ENCODE measurements at places on chromosomes 1 and 21.
A peak's percentile ranks its signal among the peaks of the same experiment; 100 is the strongest.

DNA sequence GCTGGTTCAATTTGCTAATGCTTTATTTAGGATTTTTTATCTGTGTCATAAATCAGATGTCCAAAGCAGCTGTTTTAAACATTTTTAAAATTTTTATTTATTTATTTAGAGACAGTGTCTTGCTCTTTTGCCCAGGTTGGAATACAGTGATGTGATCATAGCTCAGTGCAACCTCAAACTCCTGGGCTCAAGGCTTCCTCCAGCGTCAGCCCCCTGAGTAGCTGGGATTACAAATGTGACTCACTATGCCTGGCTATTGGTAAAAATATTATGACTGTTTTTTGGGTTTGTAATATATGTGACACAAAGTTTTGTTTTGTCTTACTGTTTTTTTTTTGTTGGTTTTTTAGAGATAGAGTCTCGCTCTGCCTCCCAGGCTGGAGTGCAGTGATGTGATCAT is 11.8 kb downstream of the ZBED6 start:
- DNase-seq, result no peak

GRCh38 chr1:245651093-245651492 is 496.3 kb downstream of the KIF26B start:
- DNase-seq, result no peak

DNA sequence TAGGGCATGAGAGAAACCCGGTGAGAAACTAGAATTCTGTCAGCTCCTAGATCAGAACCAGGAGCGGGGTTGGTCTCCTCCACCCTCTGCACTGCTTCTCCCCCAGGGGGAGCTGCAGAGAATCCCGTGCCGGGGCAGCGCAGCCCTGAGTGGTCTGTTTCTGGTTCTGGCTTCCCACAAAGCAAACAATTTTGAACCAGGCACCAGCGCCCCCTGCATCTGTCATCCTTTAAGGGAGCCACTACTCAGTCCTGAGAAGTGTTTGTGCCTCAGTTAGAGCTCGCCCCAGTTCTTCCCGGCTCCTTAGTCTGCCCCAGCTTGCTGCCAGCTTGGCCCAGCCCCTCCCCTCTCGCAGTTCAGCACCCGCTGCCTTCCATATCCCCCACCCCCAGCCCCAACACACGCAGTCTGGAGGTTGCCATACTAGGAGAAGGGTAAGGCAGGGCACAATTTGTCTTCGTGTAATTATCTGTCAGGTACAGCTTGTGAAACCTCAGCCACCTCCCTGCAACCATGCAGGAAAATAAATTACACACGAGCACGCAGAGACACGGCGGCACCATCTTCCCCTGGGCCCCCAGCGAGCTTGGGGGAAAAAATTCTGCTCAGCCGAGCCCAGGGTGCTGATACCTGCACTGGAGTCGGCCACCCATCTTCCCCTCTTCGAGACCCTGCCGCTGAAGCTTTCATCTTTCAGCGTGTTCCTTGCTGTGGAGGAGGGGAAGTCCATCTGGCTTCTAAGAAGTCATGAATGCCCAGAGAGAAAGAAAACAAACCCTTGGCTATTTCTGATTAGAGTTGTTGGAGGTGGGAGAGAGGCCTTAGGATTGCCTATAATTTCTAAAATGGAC is 62.6 kb upstream of the CD1D start:
- peak; percentile 14 for DNase-seq

GRCh38 chr1:182198006-182198605 is 136.6 kb upstream of the ZNF648 start:
- no peak for DNase-seq

GRCh38 chr1:106897976-106898375 is 158.5 kb upstream of the PRMT6 start:
- no peak for DNase-seq

All from T-helper 9 cell (primary cell).